ENCODE measurements at places on chromosomes 6 and 20.
A peak's percentile ranks its signal among the peaks of the same experiment; 100 is the strongest.

- no peak for DNase-seq
Observed at GRCh38 chr6:166907871-166908806, 48.2 kb downstream of the RNASET2 start.

DNA sequence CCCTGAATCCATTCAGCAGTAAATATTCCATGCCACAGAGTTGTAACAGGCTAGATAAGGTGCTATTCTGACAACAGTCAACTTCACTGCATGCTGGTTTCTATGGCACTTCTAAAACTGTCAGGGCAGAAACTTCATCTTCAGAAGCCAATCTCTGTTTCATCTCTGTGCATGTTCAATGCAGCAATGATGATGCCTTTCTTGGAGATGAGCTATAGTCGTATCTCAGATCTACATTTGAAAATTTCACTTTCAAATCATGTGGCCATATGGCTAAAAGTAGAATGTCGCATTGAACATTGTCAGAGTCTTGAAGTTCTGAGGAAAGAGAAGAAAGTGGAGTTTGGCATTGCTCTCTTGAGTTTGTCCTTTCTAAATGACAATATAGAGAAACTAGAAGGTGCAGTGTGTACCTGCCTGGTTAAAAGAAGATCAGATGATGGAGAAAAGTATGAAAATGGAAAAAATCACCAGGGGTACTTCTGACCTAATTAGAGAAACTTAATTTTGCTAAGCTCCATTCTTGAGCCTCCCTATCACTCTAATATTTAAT, 49.0 kb upstream of the VSTM2L start:
- DNase-seq, result no peak

GRCh38 chr20:956330-956951, 40.3 kb upstream of the ANGPT4 start:
- DNase-seq, result peak; percentile 67

DNA sequence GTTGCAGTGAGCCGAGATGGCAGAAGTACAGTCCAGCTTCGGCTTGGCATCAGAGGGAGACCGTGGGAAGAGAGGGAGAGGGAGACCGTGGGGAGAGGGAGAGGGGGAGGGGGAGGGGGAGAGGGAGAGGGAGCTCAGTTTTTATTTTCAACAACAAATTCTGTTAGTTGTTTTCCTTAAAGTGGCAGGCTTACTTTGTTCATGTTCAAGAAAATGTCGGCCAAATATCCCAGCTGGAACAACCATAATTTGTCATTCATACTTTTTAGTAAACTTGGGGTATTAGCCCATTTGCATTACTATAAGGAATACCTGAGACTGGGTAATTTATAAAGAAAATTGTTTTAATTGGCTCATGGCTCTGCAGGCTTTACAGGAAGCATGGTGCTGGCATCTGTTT, 2.5 kb upstream of the TULP4 start:
- no peak for DNase-seq

GRCh38 chr20:44011251-44011940, 96.7 kb downstream of the TOX2 start:
- no peak for DNase-seq

DNA sequence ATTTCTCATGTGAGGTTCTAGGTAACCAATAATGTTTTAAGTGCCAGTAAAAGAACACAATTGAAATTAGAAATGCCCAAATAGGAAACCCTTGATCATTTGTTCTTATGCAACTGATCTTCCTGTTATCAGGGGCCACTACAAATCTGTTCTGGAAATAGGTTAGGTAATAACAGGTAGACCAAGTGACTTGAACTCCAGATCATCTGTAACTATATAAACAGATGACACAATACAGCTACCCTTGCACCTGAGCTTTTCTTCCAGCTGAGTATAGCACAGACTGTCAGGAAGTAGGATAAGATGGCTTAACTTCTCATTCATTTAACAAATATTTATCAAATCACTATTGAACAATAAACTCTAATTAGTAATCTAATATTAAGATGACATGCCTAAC, 52.5 kb downstream of the MAN1A1 start:
- no peak for DNase-seq

- DNase-seq, result no peak
Observed at GRCh38 chr6:44264154-44265006, 971 bp downstream of the NFKBIE start.

DNA sequence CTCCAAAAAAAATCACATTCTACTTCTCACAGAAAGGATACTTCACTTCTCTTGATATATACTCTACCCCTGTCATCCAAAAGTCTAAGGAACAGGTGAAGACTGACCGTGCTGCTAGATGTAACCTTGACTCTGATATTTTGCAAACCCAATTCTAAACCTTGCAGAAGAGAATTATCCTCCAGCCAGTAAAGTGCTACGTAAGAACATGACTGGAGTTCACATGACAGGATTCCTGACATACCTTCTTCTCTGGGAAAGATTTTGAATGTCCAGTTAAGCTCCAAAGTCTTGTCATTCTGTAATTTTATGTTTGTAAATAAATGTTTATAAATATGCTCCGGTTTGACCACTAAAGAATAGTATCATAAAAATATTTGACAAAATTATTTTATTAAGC, 35.8 kb downstream of the BTBD9 start:
- no peak for DNase-seq

GRCh38 chr20:16457514-16457913, 115.7 kb downstream of the KIF16B start:
- no peak for DNase-seq

DNA sequence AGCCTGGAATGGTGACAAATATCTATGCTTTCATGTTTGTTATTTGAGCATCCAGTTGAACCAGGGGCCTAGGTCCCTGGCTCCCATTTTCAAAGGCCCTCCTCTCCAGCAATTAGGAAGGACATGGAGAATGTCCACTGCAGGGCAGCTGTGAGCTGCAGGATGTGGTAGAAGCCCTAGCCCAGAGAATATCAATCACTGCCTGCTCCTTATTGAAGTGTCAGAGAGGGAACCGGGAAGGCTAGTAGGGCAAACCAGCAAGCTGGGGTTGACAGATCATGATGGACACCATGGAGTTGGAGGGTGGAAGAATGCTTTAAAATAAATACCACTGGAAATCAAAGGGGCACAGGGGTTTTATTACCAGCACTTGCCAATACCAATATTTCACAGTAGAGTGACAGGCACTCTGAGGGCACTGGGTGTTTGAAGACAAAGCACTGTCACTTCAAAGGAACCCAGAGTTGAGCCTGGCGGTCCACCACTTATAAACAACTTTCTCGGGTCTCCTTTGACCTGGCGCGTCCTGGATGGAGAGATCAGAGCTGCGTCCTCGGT, 47.7 kb downstream of the ZNF831 start:
- no peak for DNase-seq

DNA sequence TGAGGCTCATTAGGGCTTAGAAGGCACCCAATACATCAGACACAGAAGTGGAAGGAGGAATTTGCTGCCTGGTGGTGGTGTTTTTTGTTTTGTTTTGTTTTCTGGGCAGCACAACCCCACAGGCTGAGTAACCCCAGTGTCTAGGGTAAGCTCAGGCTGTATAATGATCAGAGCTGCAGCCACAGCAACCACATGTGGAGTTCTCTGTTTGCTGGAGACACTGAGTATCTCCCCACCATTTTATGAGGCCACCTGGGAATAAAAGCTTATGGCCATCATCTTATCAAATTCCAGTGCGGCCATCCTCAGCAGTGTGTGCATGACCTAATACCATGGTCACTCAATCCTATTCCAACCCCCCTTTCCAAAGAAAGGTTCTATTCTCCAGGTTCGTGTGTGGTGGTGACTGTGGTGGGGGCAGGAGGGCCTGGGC, 3.4 kb upstream of the DLL1 start:
- DNase-seq, result no peak

DNA sequence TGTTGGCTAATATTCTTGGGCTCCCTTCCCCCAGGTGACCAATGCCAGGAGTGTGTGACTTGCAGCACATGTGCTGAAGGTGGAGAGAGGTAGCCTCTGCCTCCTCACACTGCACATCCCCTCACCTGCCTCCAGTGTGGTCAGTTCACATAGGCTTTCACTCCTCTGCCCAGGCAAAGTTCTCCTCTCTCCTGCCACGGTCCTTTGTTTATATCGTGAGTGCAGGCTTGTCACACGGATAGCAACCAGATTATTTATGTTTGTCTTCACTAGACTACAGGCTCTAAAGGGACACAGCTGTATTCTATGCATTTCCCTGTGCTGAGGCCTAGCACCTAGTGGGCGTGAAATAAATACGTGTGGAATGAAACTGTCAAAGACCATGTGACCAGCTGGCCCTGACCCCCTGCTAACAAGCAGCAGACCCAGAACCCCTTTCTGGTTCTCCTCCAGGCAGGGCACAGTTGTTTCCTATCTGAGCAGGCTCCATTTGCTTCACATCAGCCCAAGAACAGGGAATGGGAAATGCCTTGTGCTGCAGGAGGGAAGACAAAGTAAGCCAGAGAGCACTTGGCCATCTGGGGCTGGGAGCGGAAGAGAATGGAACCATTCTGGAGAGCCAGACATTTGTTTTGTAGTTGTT, 42.3 kb downstream of the UNC5CL start:
- DNase-seq, result no peak

DNA sequence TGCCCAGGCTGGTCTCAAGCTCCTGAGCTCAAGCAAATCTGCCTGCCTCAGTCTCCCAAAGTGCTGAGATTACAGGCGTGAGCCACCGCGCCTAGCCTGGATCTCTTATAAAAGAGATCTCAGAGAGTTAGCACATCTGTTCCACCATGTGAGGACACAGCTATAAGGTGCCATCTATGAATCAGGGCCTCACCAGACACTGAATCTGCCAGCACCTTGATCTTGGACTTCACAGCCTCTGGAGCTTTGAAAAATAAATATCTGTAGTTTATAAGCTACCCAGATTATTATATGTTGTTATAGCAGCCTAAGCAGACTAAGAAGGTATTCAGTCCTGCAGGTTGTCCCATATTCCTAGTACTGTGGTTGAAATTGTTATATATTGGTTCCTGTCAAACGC, 33.2 kb upstream of the SHLD1 start:
- DNase-seq, result no peak

GRCh38 chr20:49910340-49910706, 5.0 kb downstream of the SPATA2 start:
- no peak for DNase-seq

DNA sequence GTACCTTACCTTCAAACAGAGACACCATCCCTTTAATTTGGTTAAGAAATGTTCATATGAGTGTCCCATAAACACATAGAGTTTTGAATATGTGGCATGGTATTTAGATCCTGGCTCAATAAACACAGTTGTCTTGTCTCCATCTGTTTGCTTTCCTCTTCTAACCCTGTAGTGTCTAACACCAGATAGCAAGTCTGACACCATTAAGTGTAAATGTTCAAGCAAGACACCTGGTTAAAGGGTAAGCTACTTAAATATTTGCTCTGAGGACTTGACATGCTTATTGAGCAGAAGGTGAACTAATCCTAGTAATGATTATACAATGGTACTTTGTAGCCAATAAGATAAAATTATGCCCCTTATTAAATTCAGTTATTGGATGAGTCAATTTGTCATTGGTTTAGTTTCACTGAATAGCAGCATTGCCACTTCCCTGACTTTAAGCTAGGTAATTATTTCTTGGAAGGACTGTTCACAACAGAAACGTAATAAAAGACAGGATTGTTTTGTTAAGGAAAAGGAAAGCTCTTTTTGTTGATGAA, 26.9 kb upstream of the GOPC start:
- DNase-seq, result no peak

DNA sequence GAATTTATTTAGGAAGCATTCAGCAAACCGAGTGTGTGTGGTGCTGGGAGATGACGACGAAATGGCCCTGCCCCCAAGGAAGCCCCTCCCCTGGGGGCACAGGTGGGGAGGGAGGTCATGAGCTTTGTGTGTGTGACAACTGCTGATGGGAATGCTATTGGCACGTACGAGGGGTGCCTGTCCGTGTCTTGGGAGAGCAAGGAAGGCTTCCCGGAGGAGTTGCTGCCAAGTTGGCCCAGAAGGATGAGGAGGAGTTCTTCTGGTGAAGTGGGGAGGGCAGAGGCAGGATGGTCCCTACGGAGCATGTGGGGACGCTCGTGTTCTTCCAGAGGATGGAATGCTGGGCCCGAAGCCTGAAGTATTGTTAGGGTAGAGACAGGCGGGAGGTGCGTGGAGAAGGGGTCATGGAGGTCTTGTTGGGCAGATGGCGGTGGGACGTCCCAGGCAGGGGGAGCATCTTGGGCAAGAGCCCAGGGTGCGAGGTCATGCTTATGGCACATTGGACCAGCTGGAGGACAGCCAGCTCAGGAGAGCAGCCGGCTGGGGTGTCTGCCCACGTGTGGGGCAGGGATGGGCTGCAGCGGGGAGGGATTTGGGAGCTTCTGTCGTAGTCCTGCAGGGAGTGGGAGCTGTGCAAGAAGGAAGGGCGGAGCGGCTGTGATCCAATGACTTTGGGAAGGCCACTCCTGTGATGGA, 46.1 kb downstream of the SYNJ2 start:
- no peak for DNase-seq

GRCh38 chr6:166104107-166104506, 63.5 kb downstream of the TBXT start:
- DNase-seq, result no peak

GRCh38 chr6:151275566-151275965, 35.8 kb downstream of the AKAP12 start:
- DNase-seq, result no peak

DNA sequence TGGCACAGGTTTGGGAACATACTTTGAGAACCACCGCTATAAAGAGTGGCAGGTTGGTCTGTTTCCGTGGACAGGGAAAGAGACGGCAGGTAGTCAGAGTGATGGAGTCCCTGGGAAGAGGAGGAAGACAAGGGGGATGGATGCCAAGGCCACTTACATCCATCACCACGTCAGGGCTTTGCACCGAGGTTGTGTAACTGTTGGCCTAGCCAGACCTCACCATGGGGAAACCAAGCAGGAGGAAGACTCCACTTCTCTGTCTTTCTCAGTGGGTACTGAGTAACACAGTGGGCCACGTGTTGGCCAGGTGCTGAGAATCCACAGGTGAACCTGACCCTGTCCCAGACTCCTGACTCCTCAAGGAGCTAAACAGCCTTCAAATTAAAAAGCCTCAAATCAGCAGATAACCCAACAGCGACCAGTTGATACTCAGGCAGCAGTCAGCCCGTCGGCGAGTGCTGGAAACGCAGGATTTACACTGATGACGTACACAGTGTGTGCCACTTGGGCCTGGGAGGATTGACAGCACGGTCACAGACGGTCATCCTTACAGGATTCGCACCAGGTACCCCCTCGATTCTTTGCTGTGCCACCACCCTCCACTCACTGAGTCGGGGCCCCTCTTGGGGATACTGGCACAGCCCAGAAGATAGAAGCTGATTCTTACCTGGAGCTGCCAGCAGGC, 134.6 kb upstream of the SNX9 start:
- no peak for DNase-seq

DNA sequence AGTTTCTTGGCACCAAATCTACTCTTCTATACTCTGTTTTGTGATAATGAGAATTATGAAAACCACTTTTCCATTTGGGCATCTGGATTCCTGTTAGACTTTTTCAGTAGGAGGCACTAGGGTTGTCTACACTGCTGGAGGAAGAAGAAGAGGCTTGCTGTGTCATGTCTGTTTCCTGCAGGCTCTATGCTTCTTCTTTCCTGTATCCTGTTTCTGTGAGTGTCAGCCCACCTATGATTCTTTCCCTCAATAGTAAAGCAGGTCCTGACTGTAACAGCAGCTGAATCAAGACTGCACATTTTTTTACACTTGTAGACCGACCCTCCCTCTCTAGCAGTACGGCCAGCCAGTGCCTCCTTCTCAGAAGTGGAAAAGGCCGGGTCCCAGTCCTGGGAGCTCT, 603.9 kb downstream of the HDGFL1 start:
- DNase-seq, result no peak

- DNase-seq, result no peak
Observed at GRCh38 chr6:35668744-35669450, 19.8 kb downstream of the FKBP5 start.

- DNase-seq, result no peak
Observed at GRCh38 chr6:134172706-134173365, 120.4 kb upstream of the SLC2A12 start.
